ENCODE measurements at places on chromosomes 6 and 20.
A peak's percentile ranks its signal among the peaks of the same experiment; 100 is the strongest.

GRCh38 chr6:8074213-8074612 is 10.0 kb upstream of the BLOC1S5 start:
- no peak for DNase-seq

GRCh38 chr6:139313229-139313628 is 21.4 kb upstream of the TXLNB start:
- no peak for DNase-seq

DNA sequence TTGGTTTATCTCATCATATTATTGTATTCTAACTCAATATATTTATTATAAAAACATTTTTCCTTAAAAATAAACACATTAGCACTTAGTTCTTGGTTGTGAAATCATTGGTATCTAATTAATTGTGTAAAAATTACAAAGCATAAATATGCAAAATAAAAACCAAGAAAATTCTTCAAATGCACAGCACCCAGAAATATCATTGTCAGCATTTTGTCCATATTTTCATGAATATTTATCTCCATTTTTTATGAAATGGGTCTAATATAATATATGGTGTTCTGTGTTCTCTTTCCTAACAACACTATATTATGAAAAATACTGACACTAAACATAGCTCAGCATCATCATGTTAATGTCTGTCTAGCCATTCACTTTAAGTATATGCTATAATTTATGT is 877.8 kb upstream of the MAP3K7 start:
- DNase-seq: no peak

GRCh38 chr20:2753461-2754040 is 46.9 kb downstream of the CPXM1 start:
- DNase-seq: no peak

GRCh38 chr6:161439093-161439492 is 165.2 kb upstream of the AGPAT4 start:
- peak; percentile 97 for DNase-seq

DNA sequence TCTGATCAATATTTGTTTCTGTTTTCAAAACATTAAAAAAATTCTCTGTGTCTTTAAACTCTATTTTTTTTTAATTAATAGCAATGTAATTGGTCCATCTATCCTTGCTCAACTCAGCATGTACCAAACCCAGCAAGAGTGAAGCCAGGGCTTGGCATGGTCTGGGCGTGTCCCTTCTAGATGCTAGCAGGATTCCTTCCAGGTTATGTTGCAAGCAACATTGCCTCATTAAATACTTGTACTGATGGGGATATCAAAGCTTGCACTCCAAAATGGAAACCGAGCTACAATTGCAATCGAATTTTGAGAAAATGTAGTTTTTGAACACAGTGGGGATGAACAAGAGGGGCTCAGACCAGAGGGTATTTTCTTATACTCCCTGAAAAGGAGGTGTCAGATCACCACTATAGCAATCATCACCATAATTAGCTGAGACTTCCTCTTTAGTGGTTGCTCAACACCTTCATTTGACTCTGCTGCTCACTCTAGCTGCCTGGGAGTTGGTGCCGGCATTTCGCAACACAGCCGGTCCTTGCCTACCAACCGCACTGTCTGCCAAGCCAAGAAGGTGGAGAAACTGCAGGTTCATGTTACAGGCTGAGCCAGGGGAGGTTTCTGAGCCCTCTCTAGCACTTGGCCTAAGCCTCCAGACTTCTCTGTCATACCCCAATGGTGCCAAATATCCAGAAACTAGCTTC is 67.8 kb upstream of the RALGAPA2 start:
- DNase-seq: peak; percentile 98

DNA sequence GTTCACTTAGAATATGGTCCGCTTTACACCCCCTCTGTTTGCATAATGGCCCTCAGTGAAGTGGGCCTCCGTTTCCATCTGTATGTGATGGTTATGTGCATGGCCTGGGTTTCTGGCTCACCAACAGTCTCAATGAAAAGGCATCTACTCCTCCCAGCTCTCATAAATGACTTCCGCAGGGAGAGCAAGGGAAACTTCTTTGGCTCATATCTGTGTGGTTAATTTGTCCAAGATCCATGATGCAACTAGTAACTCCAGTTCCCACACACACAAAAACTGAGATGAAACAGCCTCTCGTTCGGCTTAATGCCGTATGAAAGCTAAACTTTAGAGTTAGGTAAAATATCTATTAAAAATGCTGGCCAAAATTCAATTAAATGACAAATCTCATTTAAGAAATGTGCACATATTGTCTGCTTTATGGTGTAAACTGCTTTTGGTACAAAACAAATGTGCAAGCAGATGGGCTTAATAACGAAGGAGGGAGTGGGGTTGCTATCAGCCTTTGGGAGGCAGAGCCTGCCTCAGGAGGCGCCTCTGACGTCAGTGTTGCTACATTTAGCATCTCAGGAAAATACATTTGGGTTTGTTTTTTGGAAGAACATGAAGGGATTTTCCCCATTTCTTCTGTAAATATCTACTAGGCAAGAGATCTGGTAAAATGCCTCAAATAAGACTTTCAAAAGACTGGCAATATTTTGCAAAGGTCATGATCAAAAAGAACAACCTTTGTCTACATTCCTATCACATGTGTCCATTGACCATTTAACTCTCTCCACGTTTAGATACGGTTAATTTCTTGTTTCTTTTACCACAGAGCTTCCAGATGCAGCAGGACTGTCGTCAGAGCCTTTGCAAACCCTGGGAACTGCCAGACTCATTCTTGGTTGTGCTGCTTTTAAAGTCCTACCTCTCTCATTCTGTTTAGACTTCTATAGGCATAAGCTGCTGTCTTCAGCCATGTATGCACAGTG is 96.8 kb downstream of the ARMC2 start:
- DNase-seq: no peak

GRCh38 chr6:89689732-89690131 is 51.2 kb upstream of the LYRM2 start:
- DNase-seq: no peak

DNA sequence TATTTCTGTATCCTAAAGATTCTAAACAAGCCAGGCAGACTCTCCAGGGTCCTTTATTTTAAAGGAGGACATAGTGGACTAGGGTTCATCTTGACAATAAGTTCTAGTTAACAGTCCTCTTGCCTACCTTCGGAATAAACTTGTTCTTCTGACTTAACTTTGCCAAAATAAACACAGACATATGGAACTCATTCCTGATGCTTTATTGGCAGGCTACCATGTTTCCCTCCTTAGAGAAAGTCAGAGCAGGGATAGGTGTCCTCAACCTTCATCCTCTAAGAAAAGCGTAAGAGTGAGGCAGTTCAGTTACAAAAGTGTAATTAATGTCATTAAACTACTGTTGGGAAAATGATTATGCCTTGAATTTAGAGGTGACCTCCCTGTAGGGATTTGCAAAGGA is 46.9 kb upstream of the NRSN1 start:
- no peak for DNase-seq

DNA sequence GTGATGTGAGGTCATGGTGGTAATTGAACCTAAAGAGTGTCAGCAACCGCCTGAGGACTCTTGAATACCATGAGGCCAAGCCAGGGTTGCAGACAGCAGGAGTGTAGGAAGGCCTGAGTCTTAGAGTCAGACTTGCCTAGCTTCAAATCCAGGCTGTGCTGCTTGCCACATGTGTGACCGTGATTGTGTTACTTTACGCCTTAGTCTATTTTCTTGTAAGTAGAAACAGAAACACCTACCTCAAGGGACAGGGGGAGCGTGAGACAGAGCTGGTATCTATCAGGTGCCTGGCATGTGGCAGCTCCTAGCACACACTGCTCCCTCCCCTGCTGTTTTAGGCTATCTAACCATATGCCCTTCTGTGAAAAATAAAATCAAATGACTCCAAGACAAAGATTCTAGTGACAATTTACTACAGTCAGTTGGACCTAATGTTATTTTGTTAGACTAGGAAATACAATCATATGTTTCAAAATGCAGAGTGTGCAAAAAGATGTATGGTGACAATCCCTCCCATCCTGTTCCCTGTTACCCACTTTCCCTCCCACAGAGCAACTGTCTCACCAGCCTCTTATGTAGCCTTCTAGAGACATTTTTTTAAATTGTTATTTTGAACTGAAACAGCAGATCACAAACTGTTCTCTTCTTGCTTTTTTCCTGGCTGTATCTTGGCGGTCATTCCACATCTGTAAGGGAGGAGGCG is 21.7 kb downstream of the TAF8 start:
- DNase-seq: no peak

- no peak for DNase-seq
Measured at GRCh38 chr20:63765902-63766301, 26.3 kb downstream of the SLC2A4RG start.

- DNase-seq: no peak
Measured at GRCh38 chr20:47276251-47276650, 80.2 kb downstream of the ZMYND8 start.

DNA sequence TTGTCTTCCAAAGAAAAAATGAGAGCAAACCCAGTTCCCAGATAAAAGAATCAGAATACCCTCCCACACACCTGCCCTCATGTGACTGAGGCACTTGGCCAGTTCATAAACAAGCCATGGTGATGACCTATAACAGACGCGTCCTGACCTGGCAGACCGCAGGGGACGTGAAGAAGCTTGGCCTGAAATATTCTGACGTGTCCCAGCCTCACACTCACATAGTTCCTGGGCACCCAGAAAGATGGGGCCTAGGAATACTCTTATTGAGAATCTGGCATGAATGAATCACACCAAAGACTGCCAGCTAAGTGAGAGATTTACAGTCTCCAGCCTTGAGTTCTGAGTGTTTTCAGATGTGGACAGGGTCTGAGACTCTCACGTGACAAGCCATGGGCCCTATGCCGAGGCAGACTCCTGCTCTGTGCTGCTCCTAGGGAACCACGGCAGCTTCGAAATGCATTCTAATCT is 17.2 kb upstream of the MAP3K4 start:
- peak; percentile 59 for DNase-seq

DNA sequence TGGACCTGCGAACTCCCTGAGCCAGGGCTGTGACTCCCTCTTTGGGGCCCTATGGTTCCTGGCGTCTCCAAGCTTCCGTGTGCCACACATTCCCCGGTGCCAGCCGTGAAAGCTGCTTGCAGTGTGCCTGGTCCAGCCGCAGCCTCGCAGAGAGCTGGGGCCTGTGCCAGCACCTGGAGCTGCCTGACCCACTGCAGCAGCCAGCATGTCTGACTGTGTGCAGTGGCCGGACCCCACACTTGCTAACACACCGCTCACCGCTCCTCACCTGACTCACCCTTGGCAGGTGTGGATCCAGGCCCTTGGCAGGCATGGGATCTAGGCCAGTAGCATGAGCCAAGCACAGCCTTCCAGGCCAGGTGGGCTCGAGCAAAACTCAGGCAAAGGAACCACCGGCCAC is 227.5 kb downstream of the OTOR start:
- no peak for DNase-seq

DNA sequence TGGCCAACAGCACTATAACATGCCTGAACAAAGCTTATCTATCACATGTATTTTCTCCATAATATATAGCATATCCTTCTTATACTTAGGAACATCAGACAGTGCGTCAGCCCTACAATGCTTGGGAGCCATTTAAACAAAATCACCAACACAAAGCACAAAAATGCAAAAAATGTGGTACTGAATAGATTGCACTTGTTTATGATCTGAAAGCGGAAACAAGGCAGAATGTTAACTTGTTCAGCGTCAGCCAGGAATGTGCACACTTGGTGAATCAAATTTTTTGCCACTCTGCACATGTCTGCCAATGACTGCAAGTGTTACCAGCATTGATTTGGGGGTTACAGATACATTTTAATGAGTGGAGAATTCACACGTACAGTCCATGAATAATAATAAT is 14.8 kb downstream of the SLC35A1 start:
- no peak for DNase-seq

- DNase-seq: no peak
Measured at GRCh38 chr6:20665290-20665689, 131.0 kb downstream of the CDKAL1 start.

- no peak for DNase-seq
Measured at GRCh38 chr20:59190466-59190865, 26.8 kb downstream of the ZNF831 start.

GRCh38 chr6:147244832-147245231 is 40.6 kb downstream of the STXBP5 start:
- DNase-seq: no peak

Data from MCF 10A (cell line).